ENCODE measurements at places on chromosomes 13 and 19. TPM values are rescaled to one million over a fixed set of nuclear protein-coding genes. Genes with fewer than 3 reads are reported as not detected.
A peak's percentile ranks its signal among the peaks of the same experiment; 100 is the strongest.

- no peak overlapping the region for H3K27ac ChIP-seq
- no peak for DNase-seq
- no peaks in the 10 kb centered on the region for H3K27me3 ChIP-seq
- no peaks in the 10 kb centered on the region for H3K36me3 ChIP-seq
- H3K4me1 ChIP-seq: no peaks in the 10 kb centered on the region
Measured at GRCh38 chr13:69283301-69283700, 824.3 kb upstream of the ATXN8OS start.

DNA sequence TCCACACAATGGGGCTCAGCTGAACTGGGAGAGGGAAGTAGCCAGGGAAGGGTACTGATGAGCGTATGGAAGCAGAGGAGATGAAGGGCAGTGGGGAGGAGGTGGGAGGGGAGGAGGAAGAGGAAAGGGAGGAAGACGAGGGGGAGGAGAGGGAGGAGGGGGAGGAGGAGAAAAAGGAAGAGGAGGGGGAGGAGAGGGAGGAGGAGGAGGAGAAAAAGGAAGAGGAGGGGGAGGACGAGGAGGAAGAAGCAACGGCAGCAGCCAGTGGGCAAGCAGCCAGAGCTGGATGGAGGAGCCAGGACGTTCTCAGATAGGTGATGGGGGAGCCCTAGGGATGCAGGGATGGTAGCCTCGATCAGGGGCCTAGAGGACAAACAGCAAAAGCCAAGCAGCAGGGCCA is 5.6 kb downstream of the CERS4 start:
- H3K4me1 ChIP-seq: no peaks in the 10 kb centered on the region
- H3K27ac ChIP-seq: no peak overlapping the region
- H3K27me3 ChIP-seq: peaks cover 9% of the 10 kb centered on the region
- H3K36me3 ChIP-seq: no peaks in the 10 kb centered on the region

- H3K4me1 ChIP-seq: no peaks in the 10 kb centered on the region
- H3K27me3 ChIP-seq: peaks cover 2% of the 10 kb centered on the region
- peak; percentile 6 for DNase-seq
- no peak overlapping the region for H3K27ac ChIP-seq
Measured at GRCh38 chr13:45439781-45440462, 21.7 kb upstream of the SLC25A30 start.

GRCh38 chr13:25415241-25415640 is 43.5 kb downstream of the ATP8A2 start:
- H3K36me3 ChIP-seq: no peaks in the 10 kb centered on the region
- no peaks in the 10 kb centered on the region for H3K4me1 ChIP-seq
- no peak for DNase-seq
- no peak overlapping the region for H3K4me3 ChIP-seq
- no peak overlapping the region for H3K27ac ChIP-seq

Gene CEACAM21
- total RNA-seq: not detected

Measured in fibroblast of lung (primary cell).